Right ventricle myocardium inferior (tissue), 1 donor: ENCODE measurements at places on chromosomes 5 and 9. TPM values are rescaled to one million over a fixed set of nuclear protein-coding genes. Genes with fewer than 3 reads are reported as not detected.

GRCh38 chr9:103700195-103700962, 393.7 kb upstream of the SMC2 start:
- DNase-seq: no peak

DNA sequence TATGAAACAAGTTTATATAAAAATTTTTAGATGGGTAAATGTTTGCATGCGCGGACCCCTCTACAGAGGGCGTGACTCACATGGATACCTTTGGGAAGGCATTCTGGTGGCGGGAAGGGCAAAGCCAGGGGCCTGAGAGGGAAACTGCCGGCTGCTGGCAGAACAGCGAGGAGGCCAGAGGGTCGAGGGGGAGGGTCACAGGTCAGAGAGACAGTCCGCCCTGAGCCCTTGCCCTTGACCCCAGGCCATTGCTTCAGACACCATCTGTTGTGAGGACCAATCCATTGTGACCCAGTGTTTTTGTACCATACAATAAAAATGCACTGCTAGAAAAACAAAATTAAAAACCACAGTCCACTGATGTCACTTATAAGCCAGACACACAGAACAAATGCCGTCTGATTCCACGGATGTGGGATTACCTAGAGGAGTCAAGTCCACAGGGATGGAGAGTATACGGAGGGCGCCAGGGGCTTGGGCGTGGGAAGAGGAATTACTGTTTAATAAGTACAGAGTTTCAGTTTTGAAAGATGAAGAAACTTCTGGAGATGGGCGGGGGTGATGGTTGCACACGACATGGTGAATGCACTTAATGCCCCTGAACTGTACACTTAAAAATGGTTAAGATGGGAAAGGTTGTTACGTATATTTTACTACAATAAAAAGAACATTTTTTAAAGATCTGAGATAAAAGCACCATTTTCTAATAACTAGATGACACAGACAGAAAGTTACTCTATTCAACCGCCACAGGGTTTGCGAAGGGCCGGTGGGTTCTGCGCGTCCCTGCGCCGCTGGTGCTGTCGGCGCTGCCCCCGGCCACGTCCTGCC, 12.0 kb downstream of the BTNL9 start:
- DNase-seq: peak; percentile 49

DNA sequence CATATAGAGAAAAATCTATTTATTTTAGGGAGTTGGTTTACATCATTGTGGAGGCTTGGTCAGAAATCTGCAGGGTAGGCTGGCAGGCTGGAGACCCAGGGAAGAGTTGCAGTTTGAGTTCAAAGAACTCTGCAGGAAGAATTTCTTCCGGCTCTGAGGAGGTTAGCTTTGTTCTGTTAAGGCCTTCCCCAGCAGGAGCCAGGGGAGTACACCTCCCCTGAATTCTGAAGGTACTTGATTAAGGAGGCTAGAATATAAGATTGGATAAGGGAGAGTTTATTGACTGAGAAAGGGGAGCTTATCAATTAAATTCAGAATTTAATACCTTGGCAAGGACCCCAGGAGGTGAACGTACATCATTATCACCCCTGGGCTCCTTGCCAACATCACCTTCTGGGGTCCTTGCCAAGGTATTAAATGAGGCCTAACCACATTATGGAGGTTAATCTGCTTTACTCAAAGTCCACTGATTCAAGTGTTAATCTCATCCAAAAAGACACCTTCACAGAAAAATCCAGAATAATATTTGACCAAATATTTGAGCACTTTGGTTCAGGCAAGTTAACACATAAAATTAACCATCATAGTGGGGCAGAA, 351.7 kb downstream of the CWC27 start:
- no peak for DNase-seq

DNA sequence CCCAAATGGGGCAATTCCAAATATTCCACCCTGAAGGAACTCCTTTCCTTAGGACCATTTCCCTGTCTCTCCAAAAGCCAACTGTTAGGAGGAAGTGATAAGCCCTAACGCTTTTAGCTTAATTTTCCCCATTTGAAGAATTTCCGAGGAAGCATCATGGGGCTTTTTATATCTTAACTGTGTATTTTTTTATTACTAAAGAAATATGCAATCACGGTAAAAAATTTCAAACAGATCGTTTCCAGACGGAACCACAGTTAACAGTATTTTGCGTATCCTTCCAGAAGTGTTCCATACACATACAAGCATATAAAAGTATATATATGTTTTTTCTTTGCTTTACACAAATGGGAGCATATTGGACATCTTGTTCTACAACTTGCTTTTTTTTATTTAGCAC, 133.8 kb downstream of the FGF1 start:
- no peak for DNase-seq

- no peak for DNase-seq
Measured at GRCh38 chr5:18023275-18023674, 389.0 kb downstream of the TAF11L14 start.

GRCh38 chr9:105993116-105993854, 298.9 kb downstream of the TMEM38B start:
- no peak for DNase-seq

- DNase-seq: no peak
Measured at GRCh38 chr9:119559986-119560385, 190.8 kb upstream of the BRINP1 start.

GRCh38 chr5:112635276-112635675, 102.4 kb upstream of the APC start:
- DNase-seq: no peak

GRCh38 chr9:100428871-100429654, 2.1 kb downstream of the MSANTD3 start:
- DNase-seq: no peak

DNA sequence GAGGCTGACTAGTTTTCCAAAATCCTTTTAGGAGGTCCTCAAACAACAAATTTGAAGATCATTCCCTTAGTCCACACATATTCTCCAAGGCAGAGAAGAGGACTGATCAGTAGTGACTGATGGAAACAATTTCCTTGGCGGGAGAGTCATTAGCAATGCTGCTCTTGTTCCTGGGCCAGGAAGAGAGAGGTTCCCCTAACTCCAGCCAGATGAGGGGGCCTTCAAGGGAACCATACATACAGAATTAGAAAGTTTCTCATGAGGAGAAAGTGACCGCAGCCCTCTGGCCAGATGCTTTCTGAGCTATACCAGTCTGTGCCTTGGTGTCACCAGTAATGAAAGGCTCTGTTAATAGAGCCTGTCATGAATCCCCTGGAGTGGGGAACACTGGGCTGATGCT, 539.4 kb downstream of the BNC2 start:
- DNase-seq: no peak

- DNase-seq: no peak
Measured at GRCh38 chr9:92726971-92727715, 37.5 kb downstream of the BICD2 start.

GRCh38 chr5:174430940-174431339, 293.4 kb upstream of the MSX2 start:
- DNase-seq: no peak

DNA sequence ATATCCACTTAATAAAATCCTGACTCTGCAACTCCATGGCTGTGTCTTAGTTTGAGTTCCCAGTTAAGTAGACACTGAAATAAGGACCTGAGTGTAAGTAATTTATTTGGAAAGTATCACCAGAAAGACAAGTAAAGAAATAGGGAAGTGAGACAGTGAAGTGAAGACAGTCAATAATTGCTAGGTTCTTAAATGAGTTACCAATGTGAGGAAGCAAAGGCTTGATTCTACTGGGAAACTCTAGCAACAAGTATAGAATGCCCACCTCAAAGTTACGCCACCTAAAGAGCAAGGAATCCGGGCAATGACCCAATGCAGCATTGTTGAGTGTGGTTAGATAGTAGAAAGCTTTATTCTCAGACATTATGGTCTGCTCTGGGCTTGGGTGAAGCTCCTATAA, 383.9 kb downstream of the TLR4 start:
- DNase-seq: no peak

GRCh38 chr9:124054582-124055227, 43.1 kb downstream of the LHX2 start:
- no peak for DNase-seq

DNA sequence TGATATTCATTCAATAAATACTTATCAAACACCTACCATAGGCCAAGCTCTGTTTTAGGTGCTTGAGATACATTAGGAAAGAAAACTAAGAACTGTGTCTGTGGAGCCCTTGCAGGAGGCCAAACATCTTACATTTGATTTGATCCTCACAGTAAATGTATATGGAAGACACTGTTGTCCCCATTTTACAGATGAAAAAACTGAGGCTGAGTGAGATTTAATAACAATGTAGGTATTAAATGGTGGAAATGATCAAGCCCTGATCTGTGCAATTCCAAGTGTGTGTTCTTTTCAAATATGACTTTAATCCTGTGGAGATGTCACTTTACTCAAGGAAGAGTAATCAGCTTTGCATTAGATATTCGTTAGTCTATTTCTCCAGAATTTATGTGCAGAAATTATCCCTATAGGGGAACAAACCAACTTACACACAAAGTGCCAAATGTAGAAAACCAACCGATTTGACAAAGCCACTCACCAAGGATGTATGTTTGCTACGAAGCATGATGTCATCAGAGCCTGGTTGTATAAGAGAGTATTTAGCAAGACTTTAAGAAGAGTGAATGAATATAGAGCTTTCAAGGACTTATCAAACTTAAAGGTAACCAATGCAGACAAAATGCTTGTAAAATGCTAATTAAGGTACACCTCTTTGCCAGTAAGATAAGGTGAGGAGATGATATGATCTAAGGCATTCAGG, 153.9 kb upstream of the NFIB start:
- no peak for DNase-seq

- peak; percentile 84 for DNase-seq
Measured at GRCh38 chr5:154755361-154756008, at the start of gene LARP1. LARP1 (plus strand) TSS chr5:154755377; CDS start chr5:154755758, 381 bp downstream.

DNA sequence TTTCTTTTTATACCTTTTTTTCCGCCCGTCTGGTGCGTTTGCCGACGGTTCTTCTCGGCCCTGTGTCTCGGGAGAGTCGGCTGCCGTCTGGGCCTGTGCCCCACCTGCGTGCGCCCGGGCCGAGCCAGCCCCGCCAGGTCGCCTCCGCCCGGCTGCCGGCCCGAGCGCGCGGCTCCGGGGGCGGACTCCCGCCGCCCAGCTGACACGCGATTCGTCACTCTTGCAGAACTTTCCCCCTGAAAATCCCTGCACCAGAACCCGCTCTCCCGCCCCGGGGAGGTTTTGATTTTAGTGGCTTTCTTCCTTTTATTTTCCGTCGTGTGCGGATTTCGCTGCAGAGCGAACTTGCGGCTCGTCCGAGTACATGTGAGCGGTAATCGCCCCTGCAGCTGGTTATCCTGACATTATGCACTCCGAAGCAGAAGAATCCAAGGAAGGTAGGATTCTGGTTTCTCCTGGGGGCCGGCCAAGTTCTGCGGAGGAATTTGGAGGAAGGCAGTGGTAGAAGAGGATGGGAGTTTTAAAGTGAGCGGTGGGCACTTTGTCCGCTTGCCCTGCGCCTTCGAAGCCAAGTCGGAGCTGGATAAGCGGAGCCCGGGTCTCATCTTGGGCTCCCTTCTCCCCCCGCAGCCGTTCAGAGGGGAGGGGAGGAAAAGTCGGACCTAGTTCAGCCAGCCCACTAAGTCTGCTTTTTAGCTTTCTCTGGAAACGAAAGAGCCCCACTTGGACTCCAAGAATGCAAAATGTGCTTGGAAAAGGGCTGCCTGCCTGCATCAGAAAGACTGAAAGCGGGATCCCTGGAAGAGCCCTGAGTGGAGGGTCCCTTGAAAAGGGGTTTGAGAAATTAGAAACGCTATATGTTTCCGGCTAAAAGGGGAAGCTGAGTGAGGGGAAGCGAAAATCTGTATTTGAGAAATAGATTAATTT, at the start of gene TNFAIP8:
Gene TNFAIP8, plus strand, starts transcription at position 335 of the 927 bp plus-strand sequence. Its CDS starts 72 bp downstream, at position 407.
- peak; percentile 79 for DNase-seq

- DNase-seq: no peak
Measured at GRCh38 chr5:180824630-180825476, 22.2 kb upstream of the MGAT1 start.

GRCh38 chr9:75148561-75148960, 60.2 kb downstream of the OSTF1 start:
- no peak for DNase-seq

DNA sequence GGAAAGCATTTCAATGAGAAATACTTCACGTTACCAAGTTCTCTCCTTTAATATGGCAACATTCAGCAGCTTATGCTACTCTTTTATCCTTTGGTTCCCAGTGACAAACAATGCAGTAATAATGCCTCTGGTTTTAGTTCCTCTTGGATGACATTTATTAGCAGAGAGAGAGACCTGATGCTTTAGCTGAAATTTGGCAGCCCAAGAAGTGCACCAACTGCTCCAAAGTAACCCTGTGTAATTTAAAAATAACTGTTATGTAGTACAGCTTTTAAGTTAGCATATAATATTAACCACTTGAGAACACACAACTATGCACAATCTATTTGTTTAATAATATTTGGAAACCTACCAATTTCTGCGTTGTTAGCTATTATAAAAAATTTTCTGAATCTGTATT, 21.8 kb downstream of the PANK3 start:
- DNase-seq: no peak

GRCh38 chr5:133846478-133847226, 121.8 kb downstream of the C5orf15 start:
- DNase-seq: no peak

Gene SLC36A2
- total RNA-seq: 0.60 TPM

Gene HRCT1
- 8.1 TPM for total RNA-seq

- DNase-seq: peak; percentile 68
Measured at GRCh38 chr5:83035373-83036100, 41.7 kb downstream of the TMEM167A start.
